ENCODE measurements at places on chromosomes 5 and 9.

GRCh38 chr9:70465904-70466303 is 51.4 kb upstream of the KLF9 start:
- no peak for DNase-seq

DNA sequence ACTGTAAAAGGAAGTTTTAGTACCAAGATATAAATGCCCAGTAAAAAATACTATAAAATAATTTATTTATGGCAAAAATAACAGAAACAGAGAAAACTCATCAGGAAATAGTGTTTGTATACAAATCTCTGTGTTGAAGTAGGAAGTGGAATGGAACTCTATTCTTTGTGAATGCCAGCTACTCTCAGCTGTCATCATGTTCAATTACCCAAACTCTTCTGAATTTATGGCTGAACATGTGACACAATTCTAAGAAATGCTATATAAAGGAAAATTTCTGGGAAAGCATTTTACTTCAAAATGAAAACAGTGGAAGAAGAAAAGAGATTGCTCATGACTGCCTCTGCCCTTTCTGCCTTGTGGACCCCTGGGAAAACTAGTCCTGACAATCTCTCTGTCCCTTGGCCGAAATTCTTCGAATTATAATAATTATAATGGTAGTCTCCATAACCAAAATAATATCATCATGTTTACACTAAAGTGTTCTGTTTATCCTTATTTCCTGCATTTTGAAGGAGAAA is 522.3 kb upstream of the ST8SIA4 start:
- DNase-seq, result no peak

DNA sequence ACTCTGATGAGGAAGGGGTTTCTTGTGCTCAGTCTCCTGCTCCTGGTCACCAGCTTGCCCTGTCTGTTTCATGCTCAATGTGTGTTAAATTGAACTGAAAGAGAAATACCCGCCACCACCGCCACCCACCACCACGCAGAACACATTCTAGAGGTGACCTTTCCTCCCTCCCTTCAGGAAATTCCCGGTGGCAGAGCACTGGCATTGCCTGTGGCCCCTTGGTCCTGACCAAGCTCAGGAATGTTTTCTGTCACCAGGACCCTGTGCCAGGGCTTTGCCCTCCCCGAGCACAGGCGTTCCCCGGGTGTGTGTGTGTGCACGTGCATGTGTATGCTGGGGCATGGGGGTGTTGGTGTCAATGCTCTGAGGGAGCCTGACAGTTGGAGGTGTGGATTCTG is 10.2 kb upstream of the SLC25A51 start:
- no peak for DNase-seq

- no peak for DNase-seq
These were observed 12.3 kb downstream of the IFNA21 start for GRCh38 chr9:21154018-21154608.

DNA sequence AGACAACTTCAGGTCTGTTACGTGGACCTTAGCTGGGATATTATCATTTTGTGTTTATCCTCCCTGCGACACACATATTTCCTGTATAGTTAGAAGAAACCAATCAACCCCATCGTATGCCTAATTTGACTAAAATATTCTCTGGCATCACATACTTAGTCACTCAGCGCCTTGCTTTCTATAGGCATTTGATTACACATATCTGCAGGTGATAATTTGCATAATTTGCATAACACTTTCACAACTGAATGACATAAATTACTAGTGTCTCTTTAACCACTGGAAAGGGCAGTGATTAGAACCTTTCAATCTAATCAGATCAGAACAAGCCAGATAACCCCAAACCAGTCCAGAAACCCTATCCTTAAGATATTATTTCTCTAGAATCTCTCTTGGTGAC is 390.2 kb downstream of the TLR4 start:
- no peak for DNase-seq

DNA sequence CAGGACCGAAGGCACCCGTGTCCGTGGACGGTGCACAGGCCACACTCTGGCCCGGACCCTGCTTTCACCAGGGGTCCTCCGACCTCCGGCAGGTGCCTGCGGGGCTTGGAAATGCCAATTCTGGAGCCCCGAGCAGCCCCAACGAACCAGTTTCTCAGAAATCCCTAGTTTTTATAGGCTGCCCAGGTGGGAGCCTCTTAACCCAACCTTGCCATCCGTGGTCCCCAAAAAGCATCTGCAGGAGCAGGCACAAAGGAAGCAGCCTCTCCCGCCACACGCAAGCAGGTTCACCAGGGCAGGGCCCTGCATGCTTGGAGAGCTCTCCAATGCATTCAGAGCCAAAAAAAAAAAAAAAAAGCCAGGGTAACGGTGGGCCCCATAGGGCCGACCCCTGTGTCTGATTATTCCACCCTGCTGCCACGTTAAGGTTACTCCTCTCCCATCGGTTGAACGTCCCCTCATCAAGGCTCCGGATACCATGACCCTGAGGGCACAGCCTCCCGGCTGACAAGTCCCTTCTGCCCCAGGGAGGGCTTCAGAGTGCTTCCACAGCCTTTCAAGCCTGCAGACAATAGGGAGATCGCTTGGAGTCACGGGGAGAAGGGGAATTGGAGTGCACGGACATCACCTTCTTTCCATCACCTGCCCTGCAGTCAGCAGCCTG is 796 bp upstream of the TPRN start:
- no peak for DNase-seq

DNA sequence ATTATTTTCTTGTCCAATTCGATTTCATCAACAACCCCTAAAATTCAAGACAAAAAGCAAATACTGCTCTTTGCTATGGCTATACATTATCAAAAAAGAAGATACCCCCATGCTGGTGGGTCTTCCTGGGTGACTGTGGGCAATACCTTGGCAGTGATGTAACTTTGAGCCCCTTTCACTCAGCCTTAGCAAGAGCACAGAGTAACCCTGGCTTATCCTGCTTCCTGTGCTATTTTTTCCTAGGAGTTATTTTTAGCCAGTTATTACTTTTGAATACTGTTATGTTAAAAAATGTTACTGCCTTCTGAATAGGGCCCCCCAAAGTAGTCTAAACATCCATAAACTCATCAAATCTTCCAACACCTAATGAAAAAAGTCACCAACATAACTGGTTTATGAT is 145.6 kb upstream of the TSLP start:
- DNase-seq, result no peak

DNA sequence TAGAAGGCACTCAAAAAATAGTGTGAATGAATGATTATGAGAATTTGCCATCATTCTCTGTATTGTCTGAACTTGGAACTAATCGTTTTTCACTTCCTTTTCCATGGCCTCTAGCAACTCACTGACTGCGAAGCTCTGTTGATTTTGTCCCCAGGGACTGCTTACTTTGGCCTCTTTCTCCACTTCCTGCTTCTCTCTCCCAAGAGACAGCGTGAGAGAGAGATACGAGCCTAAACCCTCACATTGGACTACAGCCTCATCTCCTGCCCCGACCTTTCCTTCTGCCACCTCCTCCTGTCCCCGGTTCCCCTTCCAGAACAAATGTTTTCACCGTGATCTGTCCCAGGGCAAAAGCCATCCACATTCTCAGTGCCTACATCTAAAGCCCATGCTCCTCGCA is 300.8 kb upstream of the PANK3 start:
- DNase-seq, result no peak

DNA sequence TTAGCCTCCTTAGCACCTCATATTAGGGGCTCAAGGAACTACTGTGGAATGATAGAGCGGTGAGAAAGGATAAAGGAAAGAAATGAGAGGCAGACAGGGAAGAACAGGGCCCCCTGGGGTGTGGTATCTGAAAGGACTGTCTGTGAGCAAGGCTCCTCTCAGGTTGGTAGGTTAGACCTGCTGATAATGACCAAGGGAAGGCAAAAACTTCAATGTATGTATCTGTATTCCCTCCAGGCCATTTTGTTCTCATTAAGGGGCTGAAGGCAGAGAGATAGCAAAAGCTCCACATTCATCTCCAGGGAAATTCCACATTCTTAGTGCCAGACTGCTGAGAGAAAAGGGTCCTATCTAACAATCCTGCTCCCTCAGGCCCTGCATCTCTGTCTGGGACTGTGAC is 28.6 kb downstream of the TRIM32 start:
- no peak for DNase-seq

Data from NK-92 treated with Interleukin-12 subunit alpha and Interleukin-12 subunit beta, amount 100 ng/mL, for 24 hours (cell line).